LoVo (cell line): ENCODE measurements at places on chromosomes 1 and 21.
A peak's percentile ranks its signal among the peaks of the same experiment; 100 is the strongest.

GRCh38 chr1:36055706-36056105 lies 28.2 kb upstream of the TEKT2 start:
- no peak for DNase-seq

DNA sequence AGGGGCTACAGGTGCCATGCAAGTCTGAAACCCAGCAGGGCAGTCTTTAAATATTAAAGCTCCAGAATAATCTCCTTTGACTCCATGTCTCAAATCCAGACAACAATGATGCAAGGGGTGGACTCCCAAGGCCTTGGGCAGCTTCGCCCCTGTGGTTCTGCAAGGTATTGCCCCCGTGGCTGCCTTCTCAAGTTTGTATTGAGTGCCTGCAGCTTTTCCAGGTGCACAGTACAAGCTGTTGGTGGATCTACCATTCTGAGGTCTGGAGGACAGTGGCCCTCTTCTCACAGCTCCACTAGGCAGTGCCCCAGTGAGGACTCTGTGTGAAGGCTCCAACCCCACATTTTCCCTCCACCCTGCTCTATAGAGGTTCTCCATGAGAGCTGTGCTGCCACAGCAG lies 3.7 kb upstream of the MROH9 start:
- no peak for DNase-seq

DNA sequence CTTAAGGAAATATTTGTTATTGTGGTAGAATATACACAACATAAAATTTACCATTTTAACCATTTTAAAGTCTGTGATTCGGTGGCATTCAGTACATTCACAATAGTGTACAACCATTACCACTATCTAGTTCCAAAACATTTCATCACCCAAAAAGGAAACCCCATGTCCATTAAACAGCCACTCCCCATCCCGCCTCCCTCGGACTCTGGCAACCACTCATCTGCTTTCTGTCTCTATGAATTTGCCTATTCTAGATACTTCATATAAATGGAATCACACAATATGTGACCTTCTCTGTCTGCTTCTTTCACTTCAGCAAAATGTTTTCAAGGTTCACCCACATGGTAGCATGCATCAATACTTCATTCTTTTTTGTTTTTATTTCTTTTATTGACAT lies 51.3 kb downstream of the PTP4A2 start:
- no peak for DNase-seq

- no peak for DNase-seq
Observed at GRCh38 chr1:96473791-96474434, 247.7 kb upstream of the PTBP2 start.

GRCh38 chr1:177256153-177257075 lies 85.7 kb downstream of the BRINP2 start:
- peak; percentile 8 for DNase-seq

DNA sequence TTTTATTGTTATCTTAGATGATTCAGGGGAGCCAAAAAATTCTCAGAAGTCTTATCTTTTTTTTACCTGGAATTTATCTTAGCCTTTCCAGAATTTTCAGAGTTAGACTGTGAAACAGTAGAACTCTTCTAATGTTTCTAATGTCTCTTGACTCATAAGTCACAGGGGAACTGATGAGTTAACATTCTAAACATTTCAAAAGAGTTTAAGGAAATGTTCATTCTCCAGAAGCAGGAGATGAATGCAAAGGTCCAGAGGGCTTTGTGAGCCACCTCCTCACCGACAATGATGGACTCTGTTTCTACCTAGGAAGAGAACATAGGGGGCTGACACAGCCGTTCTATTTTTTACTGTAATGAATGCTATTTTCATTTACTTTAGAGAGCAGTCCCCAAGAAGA lies 157.5 kb downstream of the BRINP2 start:
- DNase-seq = no peak

- DNase-seq = no peak
Observed at GRCh38 chr1:205455581-205456382, at the start of gene BLACAT1. Gene BLACAT1 (minus strand): TSS chr1:205456045.

- no peak for DNase-seq
Observed at GRCh38 chr1:207463571-207463970, 9.4 kb downstream of the CR2 start.

- DNase-seq = no peak
Observed at GRCh38 chr1:25068316-25068715, 138.2 kb upstream of the RUNX3 start.

GRCh38 chr1:29344336-29344735 lies 108.0 kb downstream of the PTPRU start:
- no peak for DNase-seq

GRCh38 chr1:248783367-248783766 lies 27.8 kb upstream of the LYPD8 start:
- DNase-seq = no peak

GRCh38 chr1:3024019-3024418 lies 2.8 kb downstream of the ACTRT2 start:
- DNase-seq = no peak

DNA sequence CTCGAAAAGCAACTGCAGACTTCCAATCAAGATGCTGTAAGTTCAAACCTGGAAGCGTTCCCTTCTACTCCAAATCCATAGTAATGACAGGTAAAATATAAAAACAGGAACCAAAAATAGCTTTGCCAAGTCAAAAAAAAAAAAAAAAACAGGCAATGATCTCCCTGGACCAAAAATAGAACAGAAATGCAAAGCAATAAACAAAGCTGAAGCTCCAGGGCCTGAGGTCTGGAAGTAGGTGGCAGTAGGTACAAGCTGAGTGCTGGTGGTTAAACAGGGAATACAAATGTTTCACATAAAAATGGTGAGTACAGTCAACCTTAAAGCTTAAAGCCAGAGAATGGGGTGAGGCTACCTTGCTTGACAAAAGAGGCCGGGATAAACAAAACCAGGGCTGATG lies 610.8 kb downstream of the SMYD3 start:
- no peak for DNase-seq

- DNase-seq = no peak
Observed at GRCh38 chr1:232561381-232561780, 68.6 kb downstream of the SIPA1L2 start.

- DNase-seq = no peak
Observed at GRCh38 chr1:46488343-46489168, 1.1 kb upstream of the DMBX1 start.

DNA sequence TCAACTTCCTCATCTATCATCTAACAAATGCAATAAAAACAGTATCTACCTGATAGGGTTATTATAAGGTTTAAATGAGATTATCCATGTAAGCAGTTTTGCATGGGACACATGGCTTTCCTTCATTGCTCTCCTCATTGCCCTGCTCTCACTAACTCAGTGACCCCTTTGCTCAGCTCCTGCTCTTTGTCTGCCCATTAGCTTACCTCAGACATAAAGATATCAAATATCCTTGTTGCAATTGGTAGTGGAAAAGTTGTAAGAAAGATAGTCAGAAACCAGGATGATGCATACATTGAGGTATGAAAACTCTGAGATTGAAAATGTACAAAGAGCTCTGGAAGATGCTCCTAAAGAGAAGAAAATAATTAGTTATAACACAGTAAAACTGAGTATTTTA lies 89.8 kb downstream of the EVI5 start:
- no peak for DNase-seq
